GM12892 (cell line): ENCODE measurements at places on chromosomes 7 and 10.

DNA sequence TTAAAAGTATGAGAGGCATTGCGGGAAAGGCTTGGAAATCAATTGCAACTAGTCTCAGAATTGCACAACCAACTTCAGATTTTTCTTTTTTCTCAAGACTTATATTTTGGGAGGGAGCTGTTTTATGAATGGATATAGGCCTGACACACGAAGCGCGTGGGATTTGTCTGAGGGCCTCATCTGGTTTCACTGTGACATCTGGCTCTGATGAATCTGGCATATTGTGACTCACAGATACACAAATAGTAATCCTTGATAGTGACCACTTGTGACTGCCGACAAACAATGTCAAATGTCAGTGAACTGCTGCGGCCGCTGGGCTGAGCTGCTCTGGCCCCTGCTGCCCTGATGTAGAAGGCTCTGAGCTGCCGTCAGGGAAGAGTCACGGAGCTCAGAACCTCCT, 655.1 kb downstream of the INHBA start:
- no peak for DNase-seq

GRCh38 chr10:69044546-69044945, 43.4 kb upstream of the SRGN start:
- DNase-seq = no peak

- no peak for DNase-seq
Measured at GRCh38 chr10:89344156-89344555, 16.4 kb downstream of the IFIT3 start.

DNA sequence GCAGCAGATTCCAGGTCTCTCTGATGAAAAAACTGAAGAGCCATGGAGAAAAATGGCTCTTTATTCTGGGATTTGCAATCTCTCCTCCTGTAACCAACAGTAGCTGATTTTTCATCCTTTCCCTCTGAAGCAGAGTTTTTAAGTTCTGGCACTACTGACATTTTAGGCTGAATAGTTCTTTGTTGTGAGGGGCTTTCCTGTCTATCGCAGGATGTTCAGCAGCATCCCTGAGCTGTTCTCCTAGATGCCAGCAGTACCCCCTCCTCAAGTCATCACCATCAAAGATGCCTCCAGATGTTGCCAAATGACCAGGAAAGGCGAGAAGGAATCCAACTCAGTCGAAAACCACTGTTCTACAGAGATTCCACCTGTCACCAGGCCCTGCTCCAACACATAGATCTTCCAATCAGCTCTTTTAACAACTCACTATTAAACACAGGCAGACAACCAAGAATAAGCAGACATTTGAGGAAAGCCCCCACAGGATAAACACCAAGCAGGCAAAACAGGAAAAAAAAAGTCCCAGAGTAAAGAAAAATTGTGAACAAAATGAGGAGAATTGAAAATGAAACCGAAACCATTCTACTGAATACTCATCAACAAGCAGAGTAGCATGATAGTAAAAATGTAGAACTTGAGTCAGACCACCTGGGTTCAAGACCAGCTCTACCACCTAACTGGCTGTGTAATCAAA, 124.8 kb downstream of the MPP7 start:
- DNase-seq = no peak

- no peak for DNase-seq
Measured at GRCh38 chr10:81894616-81895015, 19.6 kb downstream of the NRG3 start.

DNA sequence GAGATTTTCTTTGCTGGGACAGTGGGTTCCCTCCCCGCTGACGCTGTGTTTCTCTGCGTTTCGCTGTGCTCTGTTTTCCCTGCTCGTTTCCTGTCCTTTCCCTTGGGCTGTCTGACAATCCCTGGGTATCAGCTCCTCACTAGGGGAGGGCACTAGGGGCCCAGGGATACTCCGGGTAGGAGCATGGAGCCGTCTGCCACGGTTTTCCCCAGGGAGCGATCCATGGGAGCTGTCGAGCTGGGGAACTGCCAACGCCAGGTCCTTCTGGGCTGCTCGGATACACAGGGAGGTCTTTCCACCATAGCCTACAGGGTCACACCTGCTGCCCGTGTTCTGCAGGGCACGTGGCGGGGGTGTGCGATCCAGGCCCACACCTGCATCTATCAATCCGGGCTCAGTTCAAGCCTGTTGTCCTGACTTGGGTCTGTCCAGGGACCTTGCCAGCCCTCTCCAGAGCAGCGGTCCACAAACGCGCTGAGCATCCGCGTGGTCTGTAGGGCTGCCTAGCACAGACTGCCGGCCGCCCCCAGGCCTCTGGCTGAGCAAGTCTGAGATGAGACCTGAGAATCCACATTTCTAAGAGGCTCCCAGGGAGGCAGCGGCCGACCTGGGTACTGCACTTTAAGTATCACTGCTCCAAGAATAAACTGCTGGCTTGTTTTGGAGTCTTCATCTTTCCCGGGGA, 263.1 kb downstream of the ELFN1 start:
- DNase-seq = no peak

- DNase-seq = no peak
Measured at GRCh38 chr10:21943633-21944265, 59.8 kb downstream of the DNAJC1 start.

GRCh38 chr10:132335189-132336063, 3.4 kb downstream of the LRRC27 start:
- no peak for DNase-seq

DNA sequence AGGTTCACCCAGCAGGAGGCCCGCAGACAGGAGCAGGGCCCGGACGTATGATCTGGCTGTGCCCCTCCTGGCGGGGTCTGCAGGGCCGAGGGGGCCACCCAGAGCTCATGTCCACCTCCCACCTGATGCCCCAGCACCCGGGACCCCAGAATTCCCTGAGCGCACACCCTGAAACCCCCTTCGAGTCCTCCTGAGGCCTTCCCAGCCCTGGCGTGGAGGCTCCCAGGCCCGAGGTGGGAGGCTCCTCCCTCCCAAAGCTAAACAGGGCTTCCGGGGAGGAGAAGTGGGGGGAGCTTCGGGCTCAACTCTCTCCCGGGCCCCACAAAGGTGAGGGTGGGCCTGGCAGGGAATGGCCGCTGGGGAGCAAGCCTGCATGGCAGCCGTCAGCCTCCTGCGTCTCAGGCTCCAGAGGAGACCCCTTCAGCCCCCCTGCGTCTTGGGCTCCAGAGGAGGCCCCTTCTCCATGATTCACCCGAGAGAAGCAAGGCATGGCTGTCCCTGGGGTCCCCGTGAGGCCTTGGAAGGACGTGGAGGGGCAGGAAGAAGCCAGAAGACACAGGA, 30.2 kb downstream of the MICALL2 start:
- DNase-seq = no peak

DNA sequence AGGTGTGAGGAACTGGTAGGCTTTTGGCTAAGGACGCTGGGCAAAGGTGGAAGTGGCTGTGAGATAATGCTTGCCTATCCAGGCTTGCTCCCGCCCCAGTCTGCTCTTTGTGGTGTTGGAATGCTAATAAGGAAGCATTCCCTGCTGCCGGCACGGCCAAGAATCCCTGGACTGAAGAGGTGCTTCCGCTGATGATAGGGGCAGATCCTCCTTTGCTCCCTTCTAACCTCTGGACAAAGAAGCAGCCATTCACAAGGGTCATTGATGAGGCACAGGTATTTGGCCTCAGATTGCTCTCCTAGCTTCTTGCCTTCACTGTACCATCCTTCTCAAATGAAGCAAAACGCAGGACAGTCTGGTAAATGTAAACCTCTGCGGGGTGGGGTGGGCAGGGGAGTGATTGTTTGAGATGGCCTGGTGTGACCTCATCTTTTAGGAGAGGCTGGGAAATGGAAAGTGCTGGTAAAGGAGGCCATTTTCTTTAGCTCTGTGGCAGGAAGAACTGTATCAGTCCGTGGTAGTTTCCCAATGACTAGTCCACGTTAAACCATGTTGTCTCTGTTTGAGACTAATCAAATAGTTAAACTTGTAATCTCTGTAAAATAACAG, 1.7 kb downstream of the PGAM1 start:
- no peak for DNase-seq

- DNase-seq = no peak
Measured at GRCh38 chr10:70652761-70653657, 19.3 kb upstream of the ADAMTS14 start.

DNA sequence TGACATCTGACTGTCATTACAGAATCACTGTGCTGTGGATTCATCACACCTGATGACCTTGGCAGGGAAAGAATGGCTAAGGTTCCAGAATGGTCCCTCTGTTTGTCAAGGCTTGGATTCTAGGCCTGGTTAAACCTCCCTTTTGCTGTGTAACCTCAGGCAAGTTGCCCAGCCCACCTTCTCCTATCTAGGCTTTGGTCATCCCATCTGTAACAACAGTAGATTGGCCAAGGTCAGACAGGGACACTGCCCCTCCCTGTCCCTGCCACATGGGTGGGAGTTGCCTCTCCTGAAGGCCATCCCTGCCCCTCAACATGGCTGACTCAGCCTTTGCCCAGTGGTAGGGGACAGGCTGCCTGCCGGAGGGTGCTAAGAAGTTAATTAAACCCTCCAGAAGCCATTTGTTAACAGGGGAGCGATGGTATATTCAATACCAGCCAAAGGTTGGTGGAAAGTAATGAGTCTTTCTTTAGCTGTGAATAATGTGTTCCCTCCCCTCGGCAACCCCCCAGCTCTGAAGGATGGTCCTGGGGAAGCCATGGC, 149.8 kb upstream of the PCBD1 start:
- no peak for DNase-seq

GRCh38 chr7:141053626-141054025, 20.2 kb upstream of the TMEM178B start:
- no peak for DNase-seq

- no peak for DNase-seq
Measured at GRCh38 chr7:130473876-130474275, 18.0 kb upstream of the MEST start.

- DNase-seq = no peak
Measured at GRCh38 chr7:4527988-4528636, 154.0 kb upstream of the FOXK1 start.

GRCh38 chr7:35035511-35035961, 1.7 kb downstream of the DPY19L1 start:
- no peak for DNase-seq

DNA sequence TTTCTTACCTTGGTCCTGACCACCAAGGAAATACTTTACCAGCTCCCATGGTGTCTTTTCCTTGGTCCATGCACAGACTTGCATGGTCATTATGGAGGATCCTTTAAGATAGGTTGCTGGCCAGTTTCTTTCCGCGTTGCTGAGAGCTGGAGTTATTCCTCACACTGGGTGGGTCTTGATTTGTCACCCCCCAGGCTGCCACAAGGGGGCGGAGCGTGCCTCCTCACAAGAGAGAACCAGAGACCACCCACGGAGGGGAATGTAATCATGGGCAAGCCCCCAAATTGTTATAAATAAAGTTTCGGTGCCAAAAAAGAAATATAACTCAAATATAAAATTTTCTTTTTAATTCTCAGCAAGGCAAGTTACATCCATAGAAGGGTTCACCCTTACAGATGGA, 10.5 kb upstream of the TRIM24 start:
- no peak for DNase-seq

DNA sequence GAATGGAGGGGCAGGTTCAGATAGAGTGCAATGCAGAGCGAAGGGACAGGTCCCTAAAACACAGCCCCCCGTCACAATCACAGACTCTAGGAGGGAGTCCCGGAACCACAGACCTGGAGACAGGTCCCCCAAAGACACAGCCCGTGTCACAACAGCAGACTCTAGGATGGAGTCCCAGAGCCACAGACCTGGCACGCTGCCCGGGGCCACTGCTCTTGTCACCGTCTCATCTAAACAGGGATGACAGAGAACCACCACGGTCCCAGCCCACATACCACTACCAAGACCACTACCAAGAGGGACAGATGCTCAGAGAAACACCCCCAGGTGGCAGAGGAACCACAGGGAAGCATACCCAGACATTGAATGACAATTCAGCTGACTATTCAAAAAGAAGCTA, 183.9 kb downstream of the TCERG1L start:
- DNase-seq = no peak

DNA sequence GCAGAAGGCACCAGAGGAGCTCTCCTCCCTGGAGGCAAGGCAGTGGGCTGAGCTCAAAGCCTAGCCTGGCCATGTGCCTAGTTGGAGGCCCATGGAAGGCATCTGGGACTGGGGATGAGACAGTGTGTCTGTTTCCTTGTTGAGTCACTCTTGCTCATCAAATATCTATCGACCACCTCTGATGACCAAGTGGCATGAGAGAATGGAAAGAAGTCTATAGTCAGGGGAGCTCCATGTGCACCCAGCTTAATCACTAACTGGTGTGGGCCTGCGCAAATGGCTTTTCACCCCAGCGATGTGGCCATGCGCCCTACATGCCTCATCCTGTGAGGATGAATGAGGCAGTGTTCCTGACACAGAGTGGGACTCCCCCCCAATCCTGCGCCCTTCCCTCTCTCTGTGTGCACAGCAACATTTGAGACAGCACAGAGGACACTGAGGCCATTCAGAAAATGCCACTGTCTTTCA, 229.9 kb downstream of the RPS24 start:
- DNase-seq = no peak

DNA sequence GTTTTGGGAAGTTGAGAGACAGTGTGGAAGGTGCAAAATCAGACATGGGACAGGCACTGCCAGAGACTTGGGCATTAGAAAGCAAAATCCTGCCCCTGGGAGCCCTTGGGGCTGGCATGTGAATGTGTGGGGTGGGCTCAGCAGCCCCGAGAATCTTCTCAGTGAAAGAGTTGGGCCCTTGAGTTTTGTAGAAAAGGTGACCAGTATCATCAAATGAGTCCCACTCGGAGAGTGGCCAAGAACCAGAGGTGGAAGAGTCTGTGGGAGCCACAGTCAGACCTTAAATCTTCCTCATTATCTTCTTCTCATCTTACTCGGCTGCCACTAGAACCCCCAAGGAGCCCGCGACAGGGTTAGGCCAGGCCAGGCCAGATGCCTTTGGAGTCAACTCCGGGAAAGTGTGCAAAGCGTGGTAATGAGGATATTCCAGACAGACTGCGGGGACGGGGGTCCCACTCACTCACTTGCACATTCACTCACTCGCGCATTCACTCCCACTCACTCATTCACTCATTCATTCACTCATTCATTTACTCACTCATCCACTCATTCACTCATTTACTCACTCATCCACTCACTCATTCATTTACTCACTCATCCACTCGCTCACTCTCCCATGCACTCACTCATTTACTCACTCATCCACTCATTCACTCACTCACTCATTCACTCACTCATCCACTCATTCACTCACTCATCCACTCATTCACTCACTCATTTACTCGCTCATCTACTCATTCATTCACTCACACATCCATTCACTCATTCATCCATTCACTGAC, 74.9 kb downstream of the CARD11 start:
- no peak for DNase-seq

GRCh38 chr10:121741248-121741792, 143.1 kb upstream of the FGFR2 start:
- no peak for DNase-seq

GRCh38 chr7:83546586-83546985, 102.4 kb downstream of the SEMA3E start:
- DNase-seq = no peak

GRCh38 chr7:13055732-13056368, 368.4 kb downstream of the ARL4A start:
- DNase-seq = no peak

DNA sequence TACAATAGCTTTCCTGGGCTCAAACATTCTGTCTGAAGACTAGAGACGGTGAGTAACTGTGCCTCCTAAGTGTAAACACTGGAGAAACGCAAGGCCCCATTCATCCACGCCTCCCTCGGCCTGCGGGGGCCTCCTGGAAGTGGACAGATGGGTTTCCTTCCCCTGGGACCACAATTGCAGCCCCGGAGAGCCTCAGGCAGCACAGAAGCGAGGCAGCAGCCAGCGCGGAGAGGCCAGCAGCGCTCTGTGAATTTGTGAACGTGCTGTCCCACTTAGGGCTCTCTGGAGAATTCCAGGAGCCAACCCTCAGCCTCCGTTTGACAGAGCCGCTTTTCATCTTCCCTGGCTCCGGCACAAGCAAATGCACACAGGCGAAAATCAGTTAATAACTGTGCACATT, 23.2 kb upstream of the CALN1 start:
- DNase-seq = no peak
